ENCODE measurements at places on chromosomes 1 and 21. TPM values are rescaled to one million over a fixed set of nuclear protein-coding genes. Genes with fewer than 3 reads are reported as not detected.

GRCh38 chr1:20380616-20381035 lies 90.0 kb downstream of the VWA5B1 start:
- DNase-seq: no peak

DNA sequence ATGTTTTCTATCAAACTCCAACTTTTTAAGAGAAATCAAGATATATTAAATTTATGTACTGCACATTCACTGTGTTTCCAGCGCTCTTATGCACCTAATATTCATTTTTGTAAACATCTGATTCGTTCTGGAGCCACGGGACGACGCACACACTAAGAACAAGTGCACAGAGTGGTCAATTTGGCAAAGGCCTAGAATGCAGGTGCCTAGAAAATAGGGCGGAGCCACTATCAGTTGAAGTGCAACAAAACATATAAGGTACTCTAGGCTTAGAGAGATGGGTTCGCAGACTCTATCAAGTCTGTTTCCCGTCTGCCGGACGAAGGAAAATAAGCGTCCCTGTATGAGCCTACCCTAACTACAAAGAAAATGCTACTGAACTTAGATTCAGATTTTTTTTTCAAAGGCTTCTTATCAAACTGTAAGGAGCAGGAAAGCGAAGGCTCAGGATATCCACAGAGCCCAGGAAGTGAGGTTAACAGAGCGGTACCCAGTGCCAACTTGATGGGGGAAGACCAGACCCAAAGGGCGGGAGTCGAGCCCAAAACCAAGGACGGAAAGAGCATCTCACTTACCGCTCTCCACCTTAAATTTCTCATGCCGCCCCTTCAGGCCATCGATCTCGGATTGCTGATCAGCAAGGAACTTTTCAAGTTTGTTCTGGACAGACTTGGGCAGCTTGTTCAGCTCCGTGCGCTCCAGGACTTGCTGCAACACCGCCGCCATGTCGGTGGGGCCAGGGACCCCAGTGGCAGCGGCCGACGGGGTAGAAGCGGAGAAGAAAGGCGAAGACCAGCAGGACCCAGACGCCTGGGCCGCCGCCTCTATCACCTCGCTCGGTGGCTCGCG lies 526 bp downstream of the TPR start:
- DNase-seq: no peak

DNA sequence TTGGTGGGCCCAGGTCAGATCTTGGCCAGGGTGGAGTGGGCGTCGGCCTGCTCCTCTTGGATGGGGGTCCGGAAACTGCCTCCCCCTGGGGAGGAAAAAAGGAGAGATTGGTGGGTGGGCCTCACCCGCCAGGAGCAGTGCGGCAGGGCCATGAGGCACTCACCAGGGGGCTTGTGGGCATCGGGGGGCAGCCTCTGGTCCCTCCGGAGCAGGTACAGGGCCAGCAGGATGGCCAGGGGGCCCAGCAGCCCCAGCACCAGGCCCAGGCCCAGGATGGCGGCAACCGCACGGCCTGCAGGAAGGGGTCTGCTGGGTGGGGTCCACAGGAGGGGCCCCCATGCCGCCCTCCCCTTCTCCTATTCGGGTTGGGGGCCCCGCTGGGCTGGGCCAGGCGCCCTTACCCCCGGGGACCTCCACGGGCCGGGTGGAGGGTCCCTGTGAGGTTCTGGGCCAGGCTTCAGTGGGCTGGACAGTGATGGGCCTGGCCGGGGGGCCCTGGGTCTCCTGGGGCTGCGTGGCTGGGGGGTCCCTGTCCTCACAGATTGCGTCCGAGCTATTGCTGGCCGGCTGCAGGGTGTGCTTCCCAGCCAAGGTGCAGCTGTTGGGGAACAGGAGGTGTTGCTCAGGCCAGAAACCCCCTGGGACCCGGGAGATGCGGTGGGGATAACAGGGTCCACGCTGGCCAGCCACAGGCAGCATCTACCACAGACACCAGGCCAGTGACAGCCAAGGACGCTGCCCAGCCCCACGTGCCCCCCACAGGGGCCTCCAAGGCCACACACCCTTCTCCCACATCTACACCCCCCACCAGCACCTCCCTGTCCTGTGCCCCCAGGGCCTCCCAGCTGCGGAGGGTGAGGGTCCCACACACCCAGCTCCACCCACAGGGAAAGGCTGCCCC lies 2.2 kb downstream of the TNFRSF4 start:
- DNase-seq: no peak

APOBEC4 gene
- 2.2 TPM for polyA plus RNA-seq

FALEC gene
- 1.2 TPM for polyA plus RNA-seq

MCOLN3 gene
- 1.2 TPM for polyA plus RNA-seq
